ENCODE measurements at places on chromosomes 7 and 10.
A peak's percentile ranks its signal among the peaks of the same experiment; 100 is the strongest.

DNA sequence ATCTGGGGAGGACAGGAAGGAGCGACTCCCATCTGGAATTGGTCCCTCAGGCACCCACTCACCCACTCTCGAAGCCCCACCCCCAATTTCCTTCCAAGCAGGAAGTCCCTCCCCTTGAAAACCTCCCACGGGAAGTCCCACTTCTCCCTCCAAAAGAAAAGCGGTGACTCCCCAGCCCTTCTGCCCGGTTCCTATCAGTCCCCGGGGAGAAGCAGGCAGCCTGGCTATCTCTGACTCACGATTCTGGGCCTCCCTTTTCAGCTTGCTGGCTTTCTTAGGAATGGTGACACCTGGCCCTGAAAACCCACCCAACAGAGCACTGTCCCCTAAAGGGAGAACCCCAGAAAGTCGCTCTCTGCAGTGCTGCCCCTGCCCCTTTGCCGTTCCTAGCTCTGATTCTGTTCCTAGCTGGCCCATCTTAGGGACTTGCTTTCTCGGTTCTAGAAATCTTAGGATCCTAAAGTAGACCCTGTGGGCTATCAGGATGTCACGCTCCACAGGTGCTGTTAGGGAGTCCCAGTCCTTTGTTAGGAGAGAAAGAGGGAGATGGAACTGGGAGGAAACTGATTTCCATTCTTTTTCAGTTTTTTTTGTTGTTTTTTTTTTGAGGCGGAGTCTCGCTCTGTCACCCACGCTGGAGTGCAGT is 6.0 kb downstream of the TSC22D4 start:
- DNase-seq, result no peak

DNA sequence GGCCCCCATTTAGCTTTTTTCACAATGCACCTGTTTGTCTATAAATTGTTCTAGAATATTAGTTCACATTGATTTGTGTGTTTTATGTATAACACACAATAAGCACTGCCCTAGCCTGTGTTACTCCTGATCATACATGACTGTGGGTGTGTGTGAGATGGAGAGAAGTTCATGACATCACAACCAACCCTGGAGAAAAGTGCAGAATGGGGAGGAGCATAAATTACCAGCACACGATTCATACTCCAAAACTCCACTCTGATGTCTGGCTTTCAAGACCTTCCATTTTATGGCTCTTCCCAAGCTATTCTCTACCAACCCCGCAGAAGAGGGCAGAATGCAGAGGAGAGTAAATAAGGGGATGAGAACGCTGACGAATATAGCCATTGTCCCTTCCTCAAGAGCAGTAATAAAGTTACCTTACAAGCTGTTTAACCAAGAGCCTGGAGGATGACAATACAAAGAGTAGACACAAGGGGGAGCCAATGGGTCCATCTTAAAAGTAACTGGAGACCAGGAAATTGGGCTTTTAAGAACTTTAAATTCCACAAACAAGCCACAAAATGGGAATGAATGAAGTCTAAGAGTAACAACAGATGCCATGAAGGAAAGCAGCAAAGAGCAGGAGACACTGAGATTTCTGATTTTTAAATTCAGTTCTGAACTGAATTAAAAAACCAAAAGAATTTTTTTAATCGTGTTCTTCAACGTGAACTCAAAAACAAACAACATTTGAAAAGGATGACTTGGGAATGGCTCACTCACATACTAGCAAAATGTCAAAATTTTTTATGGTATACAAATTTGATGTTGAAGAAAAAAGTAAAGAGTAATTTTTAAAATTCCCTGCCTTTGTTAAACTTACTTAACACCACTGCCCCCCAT is 159.6 kb downstream of the PARD3 start:
- DNase-seq, result peak; percentile 71

DNA sequence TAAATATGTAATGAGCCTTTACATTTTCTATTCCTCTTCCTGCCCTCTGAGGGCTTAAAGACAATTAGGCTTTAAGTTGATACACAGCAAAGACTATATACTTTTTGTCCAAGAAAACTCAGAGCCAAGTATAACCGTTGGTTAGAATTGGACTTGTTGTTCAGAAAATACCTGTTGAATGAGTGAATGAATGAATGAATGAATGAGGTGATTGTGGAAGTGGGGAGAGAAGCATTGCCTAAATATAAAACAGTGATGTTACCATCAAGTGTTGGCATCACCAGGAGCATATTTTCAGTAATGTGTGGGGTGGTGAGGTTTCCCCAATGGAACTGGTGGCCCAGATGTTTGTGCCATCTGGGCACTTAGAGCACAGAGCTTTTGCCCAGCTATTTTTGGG is 106.9 kb downstream of the AOAH start:
- no peak for DNase-seq

DNA sequence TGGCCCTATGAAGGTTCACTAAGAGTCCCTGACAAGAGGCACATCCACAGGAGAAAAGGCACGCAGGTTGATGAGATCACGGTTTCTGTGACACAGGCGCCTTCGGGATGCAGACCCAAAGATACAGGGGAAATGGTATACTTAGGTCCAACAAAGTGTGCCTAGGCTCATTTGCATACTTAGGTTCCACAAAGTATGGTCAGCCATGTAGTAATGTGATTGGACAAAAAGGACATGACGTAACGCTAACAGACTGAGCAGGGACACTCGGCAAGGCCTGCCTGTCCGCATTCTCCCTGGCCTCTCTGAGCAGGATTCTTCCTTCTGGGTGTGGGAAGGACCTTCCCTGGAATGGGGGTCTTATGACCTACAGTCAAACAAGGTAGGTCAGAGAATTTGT is 190.6 kb downstream of the CELF2 start:
- DNase-seq, result no peak

- peak; percentile 72 for DNase-seq
Observed at GRCh38 chr7:15015545-15016314, 113.2 kb upstream of the DGKB start.

DNA sequence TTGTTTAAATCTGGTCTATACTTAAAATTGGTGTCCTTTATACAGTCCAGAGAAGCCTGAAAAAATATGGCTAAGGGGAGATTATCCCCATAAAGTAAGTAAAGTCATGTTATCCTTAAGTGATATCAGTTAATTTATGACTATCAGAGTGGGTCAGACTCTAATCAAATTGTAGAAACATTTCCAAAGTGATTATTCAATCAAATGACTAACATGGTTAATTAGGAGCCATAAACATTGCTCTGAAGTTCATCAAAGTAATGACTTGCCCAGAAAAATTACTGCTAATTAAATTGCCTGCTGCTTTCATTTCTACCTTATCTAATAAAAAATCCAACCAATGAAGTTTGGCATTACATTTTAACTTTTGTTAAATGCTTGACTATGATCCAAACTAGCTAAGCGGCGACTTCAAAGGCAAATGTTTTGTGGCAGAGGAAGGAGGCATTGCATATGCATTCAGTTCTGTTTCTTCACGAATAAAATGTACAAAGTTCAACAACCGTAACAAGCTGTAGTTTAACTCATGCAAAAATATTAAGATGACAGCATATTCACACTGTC is 76.7 kb downstream of the ETV1 start:
- no peak for DNase-seq

DNA sequence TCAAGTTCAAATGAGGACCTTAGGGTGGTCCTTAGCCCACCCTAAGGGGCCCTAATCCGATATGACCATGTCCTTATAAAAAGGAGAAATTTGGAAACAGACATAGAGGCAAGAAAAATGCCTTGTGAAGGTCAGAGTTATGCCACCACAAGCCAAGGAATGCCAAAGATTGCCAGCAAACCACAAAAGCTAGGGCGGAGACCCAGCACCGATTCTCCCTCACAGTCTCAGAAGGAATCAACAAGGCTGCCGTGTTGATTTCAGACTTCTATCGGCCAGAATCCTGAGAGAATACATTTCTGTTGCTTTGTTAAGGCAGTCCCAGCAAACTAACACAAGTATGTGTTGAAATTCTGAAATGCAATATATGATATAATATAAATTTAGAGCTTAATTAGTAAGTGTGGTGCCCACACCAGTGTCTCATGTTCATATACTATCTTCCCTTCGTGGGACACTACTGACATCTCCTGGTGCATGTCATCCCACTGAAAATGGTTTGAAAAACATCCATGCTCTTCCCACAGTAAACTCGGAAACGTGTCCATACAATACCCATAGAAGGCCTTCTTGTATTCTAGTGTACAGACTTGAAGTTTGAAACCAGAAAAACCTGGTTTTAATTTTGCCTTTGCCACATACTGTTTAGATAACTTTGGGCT is 349.0 kb downstream of the TNS3 start:
- peak; percentile 41 for DNase-seq

- peak; percentile 89 for DNase-seq
Observed at GRCh38 chr7:139771001-139771956, 6.5 kb downstream of the HIPK2 start.

DNA sequence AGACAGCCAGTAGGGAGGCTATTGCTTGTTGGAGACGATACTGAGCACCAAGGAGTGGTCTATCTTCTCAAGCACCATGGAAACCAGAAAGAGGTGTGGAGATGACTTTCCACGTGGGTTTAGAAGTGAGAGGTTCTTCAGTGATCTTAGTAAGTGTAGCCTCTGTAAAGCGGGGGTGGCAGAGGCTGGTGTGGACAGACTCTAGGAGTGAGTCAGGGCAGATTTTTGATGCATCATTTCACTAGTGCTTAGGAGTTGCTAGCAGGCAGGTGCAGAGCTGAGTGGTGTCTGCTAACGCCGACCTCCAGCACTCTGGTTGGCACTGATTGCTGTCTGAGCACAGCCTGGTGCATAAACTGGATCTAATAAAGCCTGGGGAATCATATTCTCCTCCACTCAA is 78.4 kb upstream of the ADO start:
- DNase-seq, result no peak

DNA sequence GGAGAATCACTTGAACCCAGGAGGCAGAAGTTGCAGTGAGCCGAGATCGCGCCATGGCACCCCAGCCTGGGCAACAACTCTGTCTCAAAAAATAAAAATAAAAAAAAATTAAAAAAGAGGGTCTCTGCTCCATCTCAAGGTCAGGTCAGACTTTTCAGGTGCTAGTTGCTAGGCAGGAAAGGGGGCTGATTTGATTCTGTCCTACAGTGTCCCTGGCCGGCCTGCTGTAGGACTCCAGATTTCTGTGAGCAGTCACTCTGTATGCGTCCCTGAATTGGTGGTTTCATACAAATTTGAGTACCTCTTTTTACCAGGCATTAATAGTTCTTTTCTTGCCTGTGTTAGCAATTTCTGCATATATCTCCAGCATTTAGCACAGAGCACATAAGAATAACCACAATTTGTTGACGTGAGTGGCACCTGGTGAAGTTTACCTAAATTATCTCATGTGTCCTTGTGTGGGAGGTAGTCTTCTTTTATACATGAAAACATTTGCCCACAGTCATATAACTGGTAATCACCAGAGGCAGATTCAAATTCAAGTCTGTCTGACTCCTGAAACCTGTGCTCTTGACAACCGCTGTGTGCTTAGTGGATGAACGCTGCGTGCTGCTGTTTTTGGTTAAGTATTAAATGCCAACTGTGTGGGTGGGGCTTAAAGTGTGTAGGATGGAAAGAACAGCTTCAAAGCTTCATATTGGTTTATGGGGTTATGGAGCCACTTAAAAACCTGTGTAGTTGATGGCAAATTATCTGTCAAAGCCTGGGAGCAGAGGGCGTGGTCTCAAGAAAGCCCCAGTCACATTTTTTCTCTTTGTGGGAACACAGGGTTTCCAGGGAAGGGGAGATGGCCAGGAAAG is 3.2 kb upstream of the ZNF775 start:
- DNase-seq, result no peak

DNA sequence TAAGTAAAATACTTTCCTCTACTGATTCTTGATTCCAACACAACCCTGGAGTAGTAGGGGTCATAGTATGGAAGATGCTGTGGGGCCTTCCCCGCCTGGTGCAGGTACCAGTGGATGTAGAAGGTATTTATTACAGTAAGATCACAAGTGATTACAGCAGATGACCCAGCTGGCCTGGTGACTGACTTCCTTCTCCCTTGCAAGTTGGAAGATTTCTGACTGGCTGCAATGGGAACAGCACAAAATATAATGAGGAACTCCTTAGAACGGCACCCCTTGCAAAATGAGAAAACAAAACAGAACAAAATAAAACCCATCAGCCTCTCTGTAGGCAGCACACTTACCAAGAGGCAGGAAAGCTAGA is 61.7 kb upstream of the TARP start:
- DNase-seq, result no peak

- DNase-seq, result no peak
Observed at GRCh38 chr10:86979977-86980448, 11.7 kb downstream of the ADIRF start.

DNA sequence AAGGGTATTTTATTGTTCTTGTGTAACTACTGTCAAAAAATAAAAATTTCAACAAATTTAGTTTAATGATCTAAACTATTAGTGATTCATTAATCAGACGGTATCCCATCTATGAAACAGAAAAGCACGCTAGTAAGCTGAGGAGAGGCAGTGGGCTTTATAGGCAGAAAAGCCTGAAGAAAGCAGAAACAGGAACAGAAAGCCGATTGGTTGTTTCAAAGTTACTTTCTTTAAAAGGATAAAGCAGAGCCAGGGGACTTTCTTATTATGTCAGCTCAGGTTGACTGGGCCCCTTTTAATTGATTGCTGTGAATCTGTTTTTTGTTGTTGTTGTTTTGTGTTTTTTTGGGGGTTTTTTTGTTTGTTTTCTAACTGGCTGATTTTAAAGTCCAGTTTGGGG is 105.5 kb downstream of the TES start:
- no peak for DNase-seq

GRCh38 chr7:23533238-23533604 is 1.4 kb upstream of the TRA2A start:
- no peak for DNase-seq

DNA sequence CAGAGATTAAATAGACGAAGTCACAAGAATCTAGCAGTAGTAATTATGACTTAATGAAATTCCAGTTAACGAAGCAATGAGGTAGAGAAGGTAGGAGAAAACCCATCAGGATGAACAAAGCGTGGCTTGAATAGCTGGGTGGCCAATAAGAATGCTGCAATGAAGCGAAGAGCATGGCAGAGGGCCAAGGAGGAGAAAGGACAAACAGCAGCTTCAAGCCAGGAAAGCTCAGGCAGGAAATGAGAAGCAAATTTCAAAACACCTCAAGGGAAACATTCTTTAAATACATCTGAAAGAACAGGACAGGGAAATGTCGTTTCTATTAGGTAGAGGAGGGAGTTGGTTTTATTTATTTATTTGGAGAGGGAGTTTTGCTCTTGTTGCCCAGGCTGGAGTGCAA is 122.5 kb downstream of the KIAA1217 start:
- DNase-seq, result peak; percentile 69

GRCh38 chr10:58431903-58432302 is 46.7 kb downstream of the TFAM start:
- no peak for DNase-seq

DNA sequence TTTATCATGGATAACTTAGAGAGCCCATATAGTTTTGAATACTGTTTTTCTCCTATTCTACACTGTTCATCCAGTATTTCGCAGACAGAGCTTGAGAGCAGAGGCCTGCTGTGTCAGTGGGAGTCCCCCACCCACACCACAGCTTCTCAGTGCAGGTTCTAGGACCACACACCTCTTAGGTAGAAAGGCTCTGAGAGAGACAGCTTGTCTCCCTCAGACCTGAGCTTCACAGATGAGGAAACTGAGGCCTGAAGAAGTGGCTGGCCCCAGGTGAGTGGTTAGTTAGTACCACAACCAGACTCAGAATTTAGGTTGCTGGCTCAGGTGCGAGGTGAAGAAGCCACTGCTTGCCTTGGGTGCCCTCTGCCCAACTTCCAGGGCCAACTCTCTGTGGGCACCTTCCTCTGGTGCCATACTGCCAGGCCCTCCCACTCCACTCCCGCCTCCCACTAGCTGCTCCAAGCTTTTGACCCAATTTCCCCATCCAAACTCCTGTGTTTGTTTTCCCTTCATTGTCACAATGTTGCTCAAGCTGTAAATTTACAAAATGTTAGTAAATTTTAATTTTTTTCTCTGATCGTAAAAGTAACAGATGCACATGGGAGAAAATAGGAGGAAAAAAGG is 7.6 kb upstream of the HILPDA start:
- no peak for DNase-seq

Measured in fibroblast of skin of abdomen (primary cell).